Right lobe of liver (tissue), 6 donors: ENCODE measurements at places on chromosomes 2 and 18.

GRCh38 chr18:78521136-78521535 is 458.5 kb upstream of the SALL3 start:
- no peak overlapping the region for H3K27ac ChIP-seq
- H3K4me1 ChIP-seq: no peaks in the 10 kb centered on the region
- H3K4me3 ChIP-seq: no peak overlapping the region
- DNase-seq: no peak
- no peaks in the 10 kb centered on the region for H3K27me3 ChIP-seq
- no peaks in the 10 kb centered on the region for H3K36me3 ChIP-seq

- no peaks in the 10 kb centered on the region for H3K27me3 ChIP-seq
- H3K27ac ChIP-seq: no peak overlapping the region
- H3K4me1 ChIP-seq: peaks cover 4% of the 10 kb centered on the region
- DNase-seq: no peak
- H3K4me3 ChIP-seq: no peak overlapping the region
These were observed 3.2 kb upstream of the CHST9 start for GRCh38 chr18:27188309-27188708.

GRCh38 chr2:205311201-205311600 is 371.1 kb upstream of the NRP2 start:
- no peak for DNase-seq
- H3K36me3 ChIP-seq: no peaks in the 10 kb centered on the region
- H3K27me3 ChIP-seq: no peaks in the 10 kb centered on the region

DNA sequence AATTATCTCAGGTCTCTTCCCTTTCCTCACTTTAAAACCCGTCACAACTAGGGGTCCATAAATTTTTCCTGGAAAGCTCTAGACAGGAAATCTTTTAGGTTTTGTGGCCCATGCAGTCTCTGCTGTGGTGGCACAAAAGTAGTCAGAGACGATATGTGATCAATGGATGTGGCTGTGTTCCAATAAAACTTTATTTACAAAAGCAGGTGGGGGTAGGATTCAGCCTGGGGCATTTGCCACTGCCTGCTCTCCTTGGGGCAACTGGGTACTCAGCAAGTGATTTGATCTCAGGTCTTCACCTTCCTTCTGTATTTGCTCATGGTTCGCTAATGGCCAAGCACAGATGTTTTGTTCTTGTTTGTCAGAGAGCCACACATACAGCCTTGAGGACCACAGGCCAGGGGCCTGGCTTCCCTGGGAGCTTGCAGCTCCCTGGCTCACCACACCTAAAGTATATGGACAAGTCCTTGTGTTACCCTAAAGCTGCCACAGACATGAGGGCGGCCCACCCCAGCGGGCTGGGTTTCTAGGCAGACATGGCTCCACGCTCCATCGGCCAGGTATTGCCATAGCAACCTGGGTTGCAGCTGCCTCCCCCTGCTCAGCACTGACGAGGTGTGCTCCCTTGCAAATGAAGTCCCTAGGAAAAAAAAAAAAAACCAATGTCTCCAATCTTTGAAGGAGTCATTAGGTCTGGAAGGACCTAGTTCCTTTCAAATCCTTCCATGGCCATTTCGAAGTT is 89.7 kb upstream of the YWHAQ start:
- H3K36me3 ChIP-seq: no peaks in the 10 kb centered on the region
- no peaks in the 10 kb centered on the region for H3K27me3 ChIP-seq
- H3K4me3 ChIP-seq: no peak overlapping the region

DNA sequence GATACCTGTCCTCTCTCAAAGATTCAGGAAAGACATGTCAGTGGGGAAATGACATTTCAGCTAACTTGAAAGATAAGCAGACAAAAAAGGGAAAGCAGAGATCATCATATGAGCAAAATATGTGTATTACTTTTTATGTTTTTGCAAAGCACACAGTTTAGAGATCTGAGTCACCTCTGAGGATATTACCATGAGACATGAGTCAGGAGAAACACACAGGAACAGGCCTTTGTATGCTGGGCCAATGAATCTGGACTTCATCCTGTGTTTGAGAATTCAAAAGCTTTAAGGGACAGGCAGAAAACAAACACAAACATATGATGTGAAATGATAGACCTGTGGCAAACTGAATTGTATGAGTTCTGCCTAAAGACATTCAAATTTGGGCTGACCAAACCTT is 306.0 kb upstream of the EPC2 start:
- H3K27me3 ChIP-seq: no peaks in the 10 kb centered on the region
- DNase-seq: no peak
- H3K4me3 ChIP-seq: no peak overlapping the region
- H3K36me3 ChIP-seq: no peaks in the 10 kb centered on the region
- H3K27ac ChIP-seq: no peak overlapping the region

DNA sequence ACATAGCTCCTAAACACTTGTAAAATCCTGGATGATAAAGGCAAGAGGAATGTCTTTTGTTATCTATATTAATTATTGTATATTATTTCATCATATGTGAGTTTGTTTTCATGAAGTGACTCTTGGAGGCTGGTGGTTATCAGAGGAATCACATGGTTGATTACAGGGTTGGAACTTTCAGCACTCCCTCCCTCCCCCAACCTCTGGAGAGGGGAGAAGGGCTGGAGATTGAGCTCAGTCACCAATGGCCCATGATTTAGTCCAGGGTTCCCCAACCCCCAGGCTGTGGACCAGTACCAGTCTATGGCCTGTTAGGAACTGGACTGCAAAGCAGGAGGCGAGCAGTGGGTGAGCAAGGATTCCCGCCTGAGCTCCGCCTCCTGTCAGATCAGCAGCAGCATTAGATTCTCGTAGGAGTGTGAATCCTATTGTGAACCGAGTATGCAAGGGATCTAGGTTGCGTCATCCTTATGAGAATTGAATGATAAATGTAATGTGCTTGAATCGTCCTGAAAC is 37.7 kb downstream of the FBXO48 start:
- H3K4me3 ChIP-seq: no peak overlapping the region
- peaks cover 6% of the 10 kb centered on the region for H3K4me1 ChIP-seq
- DNase-seq: no peak
- no peaks in the 10 kb centered on the region for H3K27me3 ChIP-seq
